Effector memory CD4-positive, alpha-beta T cell (primary cell): ENCODE measurements at places on chromosomes 12 and 14.

DNA sequence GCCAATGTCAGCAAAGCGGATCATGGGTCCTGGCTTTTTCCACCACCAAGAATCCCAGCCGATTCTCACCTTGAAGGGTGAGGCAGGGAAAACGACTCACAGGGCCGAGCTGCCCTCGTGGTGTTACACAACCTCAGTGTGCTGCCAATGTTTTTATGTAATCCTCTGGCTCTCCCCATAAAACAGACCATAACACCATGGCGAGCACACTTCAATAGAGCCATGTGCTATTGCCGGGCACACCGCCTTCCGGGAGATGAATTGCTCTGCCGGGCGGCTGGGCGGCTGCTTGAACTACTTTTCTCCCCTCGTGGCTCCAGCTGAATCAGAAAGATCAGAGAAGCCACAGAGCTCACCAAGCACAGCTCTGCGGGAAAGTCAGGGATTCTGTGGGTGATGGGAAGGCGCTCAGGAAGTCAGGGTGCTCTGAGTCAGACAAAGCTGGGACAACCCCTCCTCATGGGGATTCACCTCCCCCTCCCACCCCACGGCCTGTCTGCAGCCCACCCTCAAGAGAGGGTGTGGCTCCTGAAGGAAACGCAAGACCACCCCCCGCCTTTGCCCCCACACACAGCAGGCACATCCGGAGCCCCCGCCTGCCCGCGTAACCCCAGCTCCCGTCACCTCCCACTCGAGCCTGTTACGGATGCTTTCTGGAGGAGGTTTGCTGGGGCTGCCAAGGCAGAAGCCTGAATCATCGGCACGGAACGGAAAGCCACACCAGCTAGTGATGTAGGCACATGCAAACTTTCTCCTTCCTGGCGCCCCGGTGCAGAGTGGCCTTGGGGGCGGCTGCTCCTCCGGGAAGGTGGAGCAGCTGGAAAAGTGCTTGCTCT, 1.8 kb downstream of the GALNT9 start:
- DNase-seq, result no peak

DNA sequence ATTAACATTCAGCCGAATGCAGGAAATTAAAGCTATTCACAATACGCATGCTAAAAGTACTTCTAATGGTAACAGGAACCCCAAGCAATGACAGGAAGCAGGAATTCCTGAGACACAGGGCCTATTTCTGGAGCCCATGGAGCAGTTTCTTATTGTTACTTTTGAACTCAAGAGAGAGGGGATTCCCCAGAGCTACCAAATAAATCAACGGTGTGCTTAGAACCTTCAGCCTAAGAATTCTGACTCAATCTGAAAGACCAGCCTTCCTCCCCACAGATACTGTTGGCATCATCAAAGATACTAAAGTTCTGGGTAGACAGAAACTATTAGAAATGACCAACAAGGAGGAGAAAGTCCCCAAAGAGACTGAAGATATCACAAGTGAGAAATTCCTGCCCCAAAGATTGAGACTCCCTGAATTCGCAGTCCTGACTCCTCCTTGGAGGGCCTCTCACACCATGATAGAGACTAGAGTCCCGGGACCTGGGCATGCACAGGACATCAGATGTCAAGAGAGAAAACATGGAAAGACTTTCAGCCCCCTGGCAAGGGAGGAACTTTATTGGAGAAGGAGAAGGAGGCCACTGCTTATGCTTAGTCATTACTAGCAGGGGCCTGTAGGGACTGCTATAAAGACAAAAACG, 32.7 kb downstream of the RTRAF start:
- DNase-seq, result no peak

GRCh38 chr12:40170593-40170992, 54.2 kb upstream of the LRRK2 start:
- DNase-seq, result no peak

GRCh38 chr12:108724054-108724889, 7.0 kb downstream of the CORO1C start:
- DNase-seq, result no peak

DNA sequence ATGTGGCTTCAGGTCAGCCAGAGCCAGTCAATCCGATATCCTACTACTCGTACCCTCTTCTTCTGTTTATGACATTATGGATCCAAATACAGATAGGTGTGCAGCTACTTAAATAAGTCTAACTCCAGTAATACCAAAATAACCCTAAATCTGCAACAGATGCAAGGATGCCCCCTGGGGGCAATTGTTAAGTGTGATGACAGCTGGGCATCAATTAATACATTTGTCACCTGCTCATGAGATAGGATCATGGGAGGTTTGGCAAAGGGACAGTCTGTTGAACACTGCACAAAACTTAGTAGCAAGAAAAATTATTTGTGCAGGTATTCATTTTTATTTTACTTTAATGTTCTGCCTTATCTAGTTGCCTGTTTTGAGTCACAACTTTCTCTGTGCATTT, 83.2 kb downstream of the SLC38A6 start:
- no peak for DNase-seq

DNA sequence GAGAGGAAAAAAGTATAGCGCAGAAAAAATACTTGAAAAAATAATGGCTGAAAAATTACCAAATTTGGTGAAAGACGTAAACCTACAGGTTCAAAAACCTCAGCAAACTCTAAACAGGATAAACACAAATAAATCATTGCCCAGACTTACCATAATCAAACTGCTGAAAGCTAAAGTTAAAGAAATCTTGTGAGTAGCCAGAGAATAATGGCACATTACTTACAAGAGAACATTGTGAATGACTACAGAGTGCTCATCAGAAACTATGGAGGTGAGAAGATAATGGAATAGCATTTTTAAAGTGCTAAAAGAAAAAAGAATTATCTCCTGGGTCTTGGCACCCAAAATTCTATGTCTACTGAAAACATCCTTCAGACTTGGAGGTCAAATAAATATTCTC, 36.0 kb downstream of the ATF1 start:
- no peak for DNase-seq

- DNase-seq, result no peak
Observed at GRCh38 chr12:85782711-85783110, 53.5 kb downstream of the RASSF9 start.

DNA sequence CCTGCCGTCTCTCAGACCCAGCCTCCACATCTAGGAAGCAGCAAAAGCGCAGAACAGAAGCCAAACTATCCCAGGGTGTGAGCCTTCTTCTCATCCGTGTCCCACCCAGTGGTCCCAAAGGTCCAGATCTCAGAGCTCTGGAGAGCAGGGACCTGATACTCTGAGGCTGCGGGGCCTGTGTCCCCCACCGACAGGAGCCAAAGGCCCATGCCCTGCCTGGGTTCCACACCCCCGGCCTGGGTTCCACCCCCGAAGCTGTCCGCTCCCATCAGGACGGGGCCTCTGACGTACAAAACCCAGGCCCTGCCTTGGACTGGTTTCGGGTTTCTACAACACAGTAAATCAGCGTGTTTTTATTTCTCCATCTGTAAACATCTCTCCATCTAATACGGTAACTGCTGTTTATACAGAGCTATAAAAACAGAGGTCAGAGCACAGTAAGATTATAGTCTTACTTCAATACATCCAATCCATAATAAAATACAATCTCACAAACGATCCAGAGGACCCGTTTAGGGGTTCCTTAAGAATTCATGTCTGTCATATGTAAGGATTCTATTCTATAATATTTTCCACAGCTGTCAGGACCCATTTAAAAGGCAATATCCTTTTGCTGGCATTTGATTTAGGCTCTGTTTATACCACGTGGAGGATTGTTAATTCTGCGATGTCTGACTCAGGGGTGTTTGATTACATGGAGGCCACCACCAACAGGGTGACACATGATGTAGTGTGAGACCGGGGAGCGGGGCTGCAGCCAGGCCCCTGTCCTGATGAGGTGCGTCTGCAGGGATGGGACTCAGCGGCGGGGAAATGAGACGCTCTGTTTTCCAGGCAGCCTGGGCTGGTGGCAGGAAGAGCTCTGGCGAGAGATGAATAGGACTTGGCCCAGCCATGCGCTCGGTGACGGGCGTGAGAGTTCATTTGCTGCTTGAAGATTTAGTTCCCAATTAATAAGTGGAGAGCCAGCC, 110.3 kb downstream of the DICER1 start:
- DNase-seq, result no peak

GRCh38 chr14:31261859-31262731, 54.5 kb upstream of the HECTD1 start:
- DNase-seq, result no peak
